ENCODE measurements at places on chromosomes 7 and 10. TPM values are rescaled to one million over a fixed set of nuclear protein-coding genes. Genes with fewer than 3 reads are reported as not detected.

Gene UTF1
- total RNA-seq = not detected

Gene WAPL
- 75.7 TPM for total RNA-seq

Gene CTAGE8
- not detected for total RNA-seq

Gene STEAP1
- total RNA-seq = not detected

Gene FOXI2
- total RNA-seq = not detected

Gene CUX1
- total RNA-seq = 247 TPM

Gene HECW1
- 2.0 TPM for total RNA-seq

Gene PRSS2
- total RNA-seq = 1.1 TPM
